ENCODE measurements at places on chromosomes 7 and 10. TPM values are rescaled to one million over a fixed set of nuclear protein-coding genes. Genes with fewer than 3 reads are reported as not detected.

LZTS2 gene
- total RNA-seq: 54.0 TPM

SLC29A4 gene
- total RNA-seq: 4.1 TPM

AQP1 gene
- 420 TPM for total RNA-seq

MCM10 gene
- total RNA-seq: 0.16 TPM

MBL2 gene
- total RNA-seq: not detected

ERV3-1 gene
- 5.7 TPM for total RNA-seq

OGDHL gene
- total RNA-seq: 1.0 TPM

MYH16 gene
- total RNA-seq: not detected

AHR gene
- 19.5 TPM for total RNA-seq

NPC1L1 gene
- not detected for total RNA-seq

LRIT1 gene
- not detected for total RNA-seq

EFCAB10 gene
- not detected for total RNA-seq

PLPP4 gene
- total RNA-seq: not detected

PTN gene
- 23.2 TPM for total RNA-seq

RPEL1 gene
- total RNA-seq: not detected

TEX36 gene
- not detected for total RNA-seq

C10orf71 gene
- 74.5 TPM for total RNA-seq

SCD gene
- 2.3 TPM for total RNA-seq

EPC1 gene
- 14.0 TPM for total RNA-seq

POMZP3 gene
- 10.3 TPM for total RNA-seq

FAM237B gene
- total RNA-seq: not detected

KLF14 gene
- 0.14 TPM for total RNA-seq

EPHB4 gene
- total RNA-seq: 76.2 TPM

HABP2 gene
- total RNA-seq: 0.23 TPM

TMEM196 gene
- not detected for total RNA-seq

DGKB gene
- not detected for total RNA-seq

LDB3 gene
- 1,703 TPM for total RNA-seq

PLXDC2 gene
- total RNA-seq: 21.9 TPM

CACNA2D1 gene
- total RNA-seq: 42.7 TPM

SEC31B gene
- 7.0 TPM for total RNA-seq

KCNIP2 gene
- total RNA-seq: 126 TPM

CDK1 gene
- total RNA-seq: 0.87 TPM

GJD4 gene
- total RNA-seq: not detected

CRYGN gene
- total RNA-seq: not detected

AOC1 gene
- total RNA-seq: not detected

DNAJC9 gene
- 6.5 TPM for total RNA-seq

LEP gene
- not detected for total RNA-seq

SHH gene
- not detected for total RNA-seq

SPDYE1 gene
- total RNA-seq: not detected

CYP3A4 gene
- total RNA-seq: not detected

TMEM26 gene
- total RNA-seq: 0.31 TPM

PNLIPRP3 gene
- total RNA-seq: not detected

ETV1 gene
- total RNA-seq: 43.7 TPM

GBX1 gene
- total RNA-seq: 0.32 TPM

PAX2 gene
- total RNA-seq: not detected

CSTF2T gene
- 27.4 TPM for total RNA-seq

TUBB8 gene
- not detected for total RNA-seq

MYO1G gene
- total RNA-seq: 0.13 TPM

DDC gene
- total RNA-seq: not detected

RTKN2 gene
- 0.08 TPM for total RNA-seq

ENO4 gene
- total RNA-seq: not detected

IL15RA gene
- total RNA-seq: 29.4 TPM
